Activated T-helper 1 cell treated with anti-CD3 and anti-CD28 coated beads, Interleukin-2, amount 50 U/mL, for 16 hours (primary cell): ENCODE measurements at places on chromosomes 11 and 22.

- no peak for DNase-seq
Observed at GRCh38 chr11:133697603-133698180, 147.6 kb downstream of the SPATA19 start.

GRCh38 chr11:119752946-119753345 is 23.9 kb upstream of the NECTIN1 start:
- DNase-seq, result no peak

DNA sequence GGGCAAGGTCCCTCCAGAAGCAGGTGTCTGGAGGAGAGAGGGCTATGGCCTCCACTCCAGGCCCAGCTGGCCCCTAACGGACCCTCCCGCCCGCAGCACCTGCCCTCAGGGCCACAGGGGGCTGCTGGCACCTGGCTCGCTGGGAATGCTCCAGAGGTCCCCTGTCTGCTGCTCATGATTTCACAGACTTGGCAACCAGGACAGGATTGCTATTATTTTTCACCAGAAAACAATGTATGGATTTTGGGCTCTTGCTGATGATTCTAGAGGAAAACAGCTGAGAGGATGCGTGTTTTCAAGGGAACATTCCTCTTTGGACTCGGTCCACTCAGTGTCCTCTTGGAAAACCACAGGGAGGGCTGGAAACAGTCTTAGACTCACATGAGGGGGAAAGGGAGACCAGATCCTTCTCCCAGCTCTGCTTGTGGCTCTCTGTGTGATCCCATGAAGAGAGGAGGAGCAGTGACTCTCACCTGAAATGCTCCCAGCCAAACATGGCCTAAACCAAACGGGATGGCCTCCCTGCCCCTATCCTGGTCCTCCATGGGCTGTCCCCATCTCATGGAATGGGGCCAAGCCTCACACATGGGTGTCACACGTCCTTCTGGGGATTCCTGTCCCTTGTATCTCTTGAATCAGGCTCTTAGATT is 15.8 kb downstream of the MYEOV start:
- DNase-seq, result no peak

DNA sequence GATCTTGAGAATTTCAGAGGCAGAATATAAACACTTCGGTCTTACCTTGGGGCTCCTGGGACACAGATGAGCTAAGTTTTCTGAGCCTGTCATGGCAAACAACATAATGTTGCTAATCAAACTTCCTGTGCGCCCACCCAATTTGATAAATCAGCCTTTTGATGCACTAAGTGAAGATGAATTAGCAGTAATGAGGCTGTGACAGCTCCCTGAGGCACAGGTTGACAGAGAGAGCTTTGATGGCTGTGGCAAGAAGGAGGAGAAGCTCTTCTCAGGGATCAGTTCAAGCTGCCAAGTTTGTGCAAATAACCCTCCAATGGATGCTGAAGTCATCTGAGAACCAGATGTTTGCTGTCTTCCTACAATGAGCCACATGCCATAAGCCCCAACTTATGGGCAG is 34.4 kb downstream of the DRD2 start:
- DNase-seq, result no peak

DNA sequence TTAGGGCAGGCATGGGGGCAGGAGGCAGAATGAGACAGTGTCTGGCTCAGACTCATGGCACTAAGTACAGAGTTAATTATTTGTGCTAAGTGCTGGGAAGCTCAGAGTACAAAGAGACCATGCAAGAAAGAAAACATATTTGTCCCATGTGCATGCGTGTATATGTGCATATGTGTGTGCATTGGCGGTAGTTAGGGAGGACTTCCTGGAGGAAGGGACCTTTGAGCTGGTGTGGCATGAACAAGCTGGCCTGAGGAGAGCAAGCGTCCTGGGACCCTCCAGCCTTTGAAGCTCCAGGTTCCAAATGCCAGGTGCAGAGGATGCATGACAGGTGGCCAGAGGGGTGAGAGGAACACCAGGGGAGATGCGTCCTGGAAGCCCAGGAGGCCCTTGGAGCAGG is 6.1 kb downstream of the FBLN1 start:
- DNase-seq, result no peak

- no peak for DNase-seq
Observed at GRCh38 chr11:57639321-57640067, 10.2 kb downstream of the YPEL4 start.

DNA sequence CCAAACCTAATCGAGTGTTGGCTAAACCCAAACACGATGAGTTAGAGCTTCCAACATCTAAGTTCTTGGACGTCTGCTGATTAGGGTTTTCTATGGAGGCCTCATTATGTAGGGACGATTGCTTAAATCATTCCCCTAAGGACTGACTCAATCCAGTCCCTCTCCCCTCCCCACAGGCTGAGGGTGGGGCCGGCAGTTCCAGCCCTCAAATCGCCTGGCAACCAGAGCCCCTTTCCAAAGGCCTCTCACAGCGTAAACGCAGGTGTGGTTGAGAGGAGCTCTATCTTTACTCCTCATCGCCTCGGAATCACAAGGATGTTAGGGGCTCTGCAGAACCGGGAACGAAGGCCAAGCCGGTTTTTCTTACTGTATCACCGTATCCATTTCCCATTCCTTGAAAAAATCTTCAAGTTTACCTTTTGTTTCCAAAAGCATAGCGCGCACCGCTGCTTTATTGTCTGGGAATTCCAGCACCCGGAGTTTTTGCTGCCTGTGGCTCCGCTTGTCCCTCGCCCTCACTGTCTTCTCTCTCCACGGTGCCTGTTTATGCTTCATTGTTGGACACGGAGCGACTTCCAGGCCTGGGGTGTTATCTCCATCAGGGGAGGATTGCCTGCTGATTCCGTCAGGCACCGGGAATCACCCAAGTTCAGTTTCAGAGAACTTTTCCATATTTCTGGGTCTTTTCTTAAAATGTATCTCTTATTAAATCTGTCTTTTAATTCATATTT is 13.8 kb upstream of the IFITM3 start:
- DNase-seq, result no peak

DNA sequence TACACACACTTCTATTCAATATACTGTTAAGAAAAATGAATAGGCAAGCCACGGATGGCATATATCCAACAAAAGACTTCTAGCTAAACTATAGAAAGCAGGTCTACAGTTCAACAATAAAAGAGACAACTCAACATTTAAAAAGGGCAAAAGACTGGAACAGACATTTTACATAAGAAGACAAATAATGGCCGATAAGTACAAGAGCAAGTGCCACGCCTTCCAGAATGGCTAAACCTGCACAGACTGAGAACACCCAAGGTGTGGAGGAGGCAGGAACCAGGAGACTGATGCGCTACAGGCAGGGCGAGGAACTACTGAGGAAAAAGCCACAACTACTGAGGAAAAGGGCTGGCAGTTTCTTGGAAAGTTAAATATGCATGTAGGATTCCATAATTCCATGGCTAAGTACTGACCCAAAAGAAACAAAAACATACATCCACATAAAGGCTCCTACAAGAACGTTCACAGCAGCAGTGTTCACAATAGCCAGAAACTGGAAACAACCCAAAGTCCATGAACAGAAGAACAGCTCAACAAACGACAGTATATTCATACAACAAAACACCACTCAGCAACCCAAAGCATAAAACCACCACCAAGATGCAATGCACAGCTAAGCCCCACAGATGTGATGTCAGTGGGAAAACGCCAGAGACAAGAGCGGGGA is 9.6 kb upstream of the MOB2 start:
- no peak for DNase-seq

- no peak for DNase-seq
Observed at GRCh38 chr11:122709039-122709760, 53.7 kb downstream of the UBASH3B start.

GRCh38 chr11:104812103-104812788 is 86.0 kb downstream of the CASP12 start:
- DNase-seq, result no peak
